ENCODE measurements at places on chromosomes 2 and 18. TPM values are rescaled to one million over a fixed set of nuclear protein-coding genes. Genes with fewer than 3 reads are reported as not detected.

Gene GPR55
- not detected for total RNA-seq

DNA sequence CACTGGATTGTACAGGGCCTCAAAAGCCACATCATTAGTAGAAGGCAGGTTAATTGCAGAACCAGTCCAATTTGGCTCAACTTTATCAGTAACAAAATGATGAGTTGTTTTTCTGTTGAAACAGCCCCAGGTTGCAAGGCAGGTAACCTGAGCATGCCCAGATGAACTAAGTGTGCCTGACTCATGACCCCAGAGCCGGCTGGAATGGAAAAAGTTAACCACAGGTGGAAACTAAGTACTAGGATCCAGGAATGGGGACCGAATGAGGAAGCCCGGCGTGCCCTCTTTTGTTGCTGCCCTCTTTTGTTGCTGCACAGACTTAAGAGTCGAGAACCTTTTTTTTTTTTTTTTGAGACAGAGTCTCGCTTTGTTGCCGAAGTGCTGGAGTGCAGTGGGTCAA, 79.5 kb upstream of the YWHAQ start:
- DNase-seq, result no peak

Gene NPPC
- not detected for total RNA-seq

DNA sequence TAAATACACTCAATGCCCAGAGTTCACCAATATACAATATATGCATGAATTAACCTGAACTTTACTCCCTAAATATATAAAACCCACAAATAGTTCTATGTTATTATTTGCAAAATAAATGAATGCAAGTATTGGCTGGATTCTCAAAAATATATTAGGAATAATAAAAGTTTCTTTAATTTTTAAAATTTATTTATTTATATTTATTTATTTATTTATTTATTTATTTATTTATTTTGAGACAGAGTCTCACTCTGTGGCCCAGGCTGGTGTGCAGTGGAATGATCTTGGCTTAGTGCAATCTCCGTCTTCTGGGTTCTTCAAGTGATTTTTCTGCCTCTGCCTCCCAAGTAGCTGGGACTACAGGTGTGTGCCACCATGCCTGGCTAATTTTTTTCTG, 88.7 kb upstream of the TMEFF2 start:
- no peak for DNase-seq

DNA sequence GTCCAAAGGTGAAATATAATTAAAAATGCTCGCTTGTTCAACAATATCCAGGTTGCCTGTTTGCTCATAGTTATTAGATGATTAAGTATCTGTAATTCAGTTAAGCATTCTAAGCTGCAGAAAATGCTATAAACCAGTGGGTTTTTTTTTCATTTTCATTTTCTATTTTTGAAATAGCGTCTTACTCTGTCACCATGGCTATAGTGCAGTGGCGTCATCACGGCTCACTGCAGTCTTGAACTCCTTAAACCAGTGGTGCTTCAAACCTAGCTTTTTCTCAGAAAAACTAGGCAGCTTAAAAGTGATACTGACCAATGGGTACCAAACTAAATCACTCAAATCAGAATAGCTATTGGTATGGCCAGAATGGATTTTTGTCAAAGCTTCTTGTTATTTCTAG, 925.2 kb downstream of the TSN start:
- DNase-seq, result no peak

DNA sequence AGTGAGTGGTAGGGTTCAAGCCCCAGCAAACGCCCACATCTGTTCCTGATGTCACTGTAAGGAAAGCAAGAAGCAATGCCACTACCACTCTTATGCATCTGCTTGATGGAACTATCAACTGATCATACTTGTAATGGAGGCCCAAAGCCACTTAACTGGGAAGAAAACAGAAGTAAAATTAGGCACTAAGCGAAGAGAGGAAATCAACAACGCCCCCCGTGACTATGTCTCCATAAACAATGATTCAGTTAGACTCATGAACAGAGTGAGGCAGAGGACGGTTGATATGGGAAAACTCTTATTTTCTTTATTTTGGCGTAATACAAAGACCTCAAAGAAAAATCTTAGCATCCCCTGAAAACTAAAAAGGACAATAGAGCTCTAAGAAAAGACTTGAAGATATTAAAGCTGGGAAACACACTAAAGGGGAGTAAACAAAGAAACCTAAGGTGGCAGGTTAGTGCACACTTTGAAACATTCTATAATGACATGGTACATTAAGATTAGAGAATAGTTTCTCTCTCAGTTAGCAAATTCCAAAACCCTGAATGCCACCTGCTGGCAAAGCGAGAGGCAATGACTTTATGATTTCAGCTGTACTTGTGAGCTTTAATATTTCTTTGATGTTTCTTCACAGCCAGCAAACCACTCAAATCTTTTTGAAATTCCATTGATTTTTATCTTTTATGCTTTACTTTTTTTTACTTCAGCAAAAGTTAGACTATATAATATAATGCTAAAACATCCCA, 86.5 kb downstream of the LRP2 start:
- DNase-seq, result no peak

Gene MYO5B
- 6.3 TPM for total RNA-seq

DNA sequence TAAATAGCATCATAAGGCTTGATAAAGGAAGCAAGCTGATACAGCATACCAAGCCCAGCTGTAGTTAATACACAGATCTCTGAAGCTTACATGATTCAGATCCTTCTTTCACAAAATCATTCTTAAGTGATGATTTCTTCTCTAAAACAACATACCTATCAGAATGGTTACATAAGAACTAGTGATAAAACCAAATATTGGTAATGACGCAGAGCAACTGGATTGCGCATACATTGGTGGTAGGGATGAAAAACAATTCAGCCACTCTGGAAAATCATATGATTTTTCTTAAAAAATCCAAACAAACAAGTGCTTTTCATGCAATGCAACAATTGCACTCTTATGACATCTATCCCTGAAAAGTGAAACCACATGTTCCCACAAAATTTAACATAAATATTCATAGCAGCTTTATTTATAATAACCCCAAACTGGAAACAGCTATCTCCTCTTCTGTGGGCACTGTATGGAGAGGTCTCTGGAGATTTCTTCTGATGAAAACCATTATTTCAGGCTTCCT, 153.6 kb upstream of the DSEL start:
- DNase-seq, result peak; percentile 58

GRCh38 chr2:74740395-74740740, 86.3 kb downstream of the SEMA4F start:
- DNase-seq, result no peak

GRCh38 chr2:98039085-98039756, 43.5 kb upstream of the TMEM131 start:
- no peak for DNase-seq

Gene IDH1
- total RNA-seq, result 73.2 TPM

Gene PIEZO2
- total RNA-seq, result 3.3 TPM

DNA sequence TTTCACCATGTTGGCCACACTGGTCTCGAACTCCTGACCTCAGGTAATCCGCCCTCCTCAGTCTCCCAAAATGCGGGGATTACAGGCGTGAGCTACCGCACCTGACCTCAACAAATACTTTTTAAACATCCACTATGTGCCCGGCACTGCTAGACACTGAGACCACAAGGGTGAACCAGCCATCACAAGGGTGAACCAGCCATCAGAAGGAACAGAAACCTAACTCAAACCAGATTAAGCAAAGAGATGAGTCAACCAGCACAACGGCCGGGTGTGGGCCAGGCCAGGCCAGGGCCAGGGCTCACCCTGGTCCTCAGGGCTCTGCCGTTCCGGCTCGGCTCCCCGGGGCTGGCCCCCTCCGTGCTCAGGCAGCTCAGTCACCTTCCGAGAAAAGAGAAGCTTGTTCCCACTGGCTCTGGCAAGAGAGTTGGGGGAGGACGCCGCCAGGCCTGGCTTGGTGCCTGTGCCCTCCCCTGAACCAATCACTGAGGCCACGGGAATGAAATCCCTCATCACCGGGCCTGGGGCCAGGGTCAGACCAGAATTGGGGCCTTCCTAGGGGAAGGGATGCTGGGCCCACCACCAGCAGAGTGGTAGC, 4.4 kb downstream of the TEX44 start:
- no peak for DNase-seq

DNA sequence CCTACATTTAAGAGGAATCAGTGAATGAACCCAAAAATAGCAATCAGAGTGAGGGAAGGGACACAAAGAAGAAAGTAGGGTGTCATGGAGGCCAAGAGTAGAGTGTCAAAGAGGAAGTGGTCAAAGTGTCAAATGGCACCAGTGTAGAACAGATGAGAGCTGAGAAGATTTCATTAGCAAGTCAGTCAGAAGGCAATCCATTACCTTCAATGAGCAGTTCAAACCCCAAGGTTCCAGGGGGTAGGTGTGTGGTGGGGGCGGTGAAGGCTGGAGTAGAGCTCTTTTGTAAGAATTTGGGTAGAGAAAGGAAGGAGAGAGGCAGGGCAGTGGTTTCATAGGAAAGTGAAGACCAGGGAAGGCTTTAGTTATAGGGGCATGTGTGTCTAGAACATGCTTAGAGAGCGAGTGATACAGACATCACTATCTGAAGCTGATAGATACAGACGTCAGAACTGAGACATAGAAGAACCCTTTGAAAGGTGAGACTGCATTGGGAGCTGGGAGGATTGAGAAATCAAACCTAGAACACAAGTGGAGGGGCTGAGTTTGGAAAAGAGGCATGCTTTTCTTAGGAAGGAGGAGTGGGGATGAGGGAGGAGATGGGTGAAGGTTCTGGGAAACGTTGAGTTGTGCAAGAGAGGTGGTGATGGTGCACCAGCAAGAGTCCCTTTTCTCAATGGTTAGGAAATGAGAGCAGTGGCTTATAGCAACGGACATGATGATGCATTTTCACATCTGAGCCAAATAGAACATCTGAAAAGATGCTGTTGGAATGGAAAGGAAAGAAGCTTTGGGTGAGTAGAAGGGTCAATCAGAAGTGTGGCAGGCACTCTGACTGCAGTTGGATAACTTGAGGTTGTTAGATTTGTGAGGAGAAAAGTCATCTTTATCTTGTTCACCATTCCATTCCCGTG, 48.9 kb upstream of the IL1RL1 start:
- DNase-seq, result no peak

DNA sequence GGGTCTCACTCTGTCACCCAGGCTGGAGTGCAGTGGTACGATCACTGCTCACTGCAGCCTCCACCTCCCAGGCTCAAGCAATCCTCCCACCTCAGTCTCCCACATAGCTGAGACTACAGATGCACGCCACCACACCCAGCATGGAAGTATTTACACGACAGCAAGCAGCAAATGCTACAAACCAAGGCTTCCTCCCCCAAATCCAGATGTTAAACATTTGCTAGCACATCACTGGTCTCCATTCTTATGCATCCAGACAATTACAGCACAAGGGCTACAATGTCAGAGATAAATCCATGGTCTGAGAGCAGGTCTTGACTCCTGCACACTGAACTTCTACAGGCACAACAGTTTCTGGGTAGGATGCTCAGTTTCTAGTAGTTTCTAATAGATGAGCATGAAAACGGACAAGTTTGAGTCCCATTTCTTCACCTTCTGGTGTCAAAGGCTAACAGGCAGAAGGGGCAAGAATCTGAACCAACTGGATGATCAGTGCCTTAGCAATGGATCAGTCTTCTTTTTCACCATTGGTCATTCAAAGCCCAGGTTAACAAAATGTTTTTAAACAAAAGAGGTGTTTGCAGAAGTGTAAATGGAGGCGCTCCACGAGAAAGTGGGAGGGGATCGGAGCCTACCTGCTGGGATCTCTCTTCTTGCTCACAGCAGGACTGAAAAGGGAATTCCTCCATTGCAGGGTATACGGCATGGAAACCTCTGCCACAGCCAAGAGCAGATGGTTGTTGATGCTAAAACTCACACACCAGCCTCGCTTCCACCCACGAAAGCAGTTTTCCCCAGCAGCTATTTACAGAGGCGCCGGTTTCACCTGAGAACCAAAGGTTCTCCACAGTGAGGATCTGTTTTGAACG, 135.0 kb upstream of the ARL4C start:
- DNase-seq, result no peak

DNA sequence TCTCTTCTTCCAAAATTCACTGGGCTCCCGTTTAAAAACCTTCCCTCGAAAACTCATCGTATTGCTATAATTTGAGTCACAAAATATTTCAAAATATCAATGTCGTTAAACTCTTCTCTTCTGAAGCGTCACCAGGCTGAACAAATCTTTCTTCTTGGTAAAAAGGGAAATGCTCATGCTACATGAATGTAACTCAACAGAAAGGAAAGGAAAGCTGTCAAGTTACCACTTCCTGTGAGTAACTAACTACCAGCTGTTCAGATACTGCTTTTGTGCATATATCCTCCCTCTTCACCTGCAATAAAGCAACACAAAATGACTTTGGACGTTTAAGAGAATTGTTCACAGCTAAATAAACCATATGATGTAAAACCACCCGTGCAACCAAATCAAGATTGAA, 95.4 kb downstream of the DOCK10 start:
- DNase-seq, result peak; percentile 91

DNA sequence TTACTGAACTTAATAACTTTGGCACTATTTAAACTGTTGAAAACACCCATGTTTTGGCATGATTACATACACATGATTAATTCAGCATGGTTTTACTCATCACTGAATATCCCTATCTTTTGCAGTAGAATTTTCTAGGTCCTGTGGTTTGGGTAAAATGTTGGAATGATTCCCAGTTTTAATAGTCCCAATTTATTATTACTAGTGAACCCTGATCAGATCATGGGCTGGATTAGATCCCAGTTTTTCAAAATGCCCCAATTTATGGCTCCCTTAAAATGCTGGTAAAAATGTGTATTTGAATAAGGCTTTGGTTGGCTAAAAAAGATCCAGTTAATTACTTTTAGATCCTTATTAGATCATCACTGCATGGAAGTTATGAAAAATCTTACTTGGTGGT, 273.6 kb upstream of the NRP2 start:
- peak; percentile 15 for DNase-seq

Gene TNS1
- total RNA-seq, result 47.8 TPM

DNA sequence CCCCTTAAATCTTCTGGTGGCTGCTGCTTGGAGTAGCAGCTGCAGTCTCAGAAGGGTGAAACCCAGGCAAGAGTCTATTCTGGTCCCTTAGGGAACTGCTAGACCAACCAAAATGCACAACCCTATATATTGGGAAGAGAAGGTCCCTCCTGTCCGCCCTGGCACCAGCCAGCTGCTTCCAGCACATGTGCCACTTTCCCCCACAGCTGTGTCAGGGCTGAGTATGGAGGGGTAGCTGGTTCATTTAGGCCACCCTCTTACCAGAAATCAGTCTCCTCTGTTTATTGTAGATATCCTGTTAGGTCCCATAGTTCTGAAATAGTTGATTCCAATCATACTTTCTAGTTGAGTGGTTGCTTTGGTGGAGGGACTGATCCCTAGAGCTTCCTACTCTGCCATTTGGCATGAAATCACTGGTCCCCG, 68.9 kb downstream of the BIRC6 start:
- DNase-seq, result peak; percentile 84

DNA sequence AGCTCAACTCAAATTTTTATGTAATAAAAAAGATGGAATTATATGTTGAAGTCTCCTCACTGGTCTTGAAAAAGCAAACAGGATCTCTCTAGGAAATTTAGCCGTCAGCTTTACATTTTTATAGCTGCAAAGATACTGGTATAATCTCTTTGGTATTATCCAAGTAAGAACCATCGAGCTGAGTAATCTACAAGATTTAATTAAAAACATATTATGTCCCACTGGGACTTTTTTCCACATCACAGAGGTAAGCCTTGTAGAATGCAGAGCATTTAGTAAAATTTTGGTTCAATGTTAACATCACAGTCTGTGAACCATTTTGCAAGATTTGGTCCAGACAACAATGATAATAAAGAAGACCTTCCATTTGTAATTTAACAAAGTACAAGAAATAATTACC, 162.6 kb upstream of the SLC39A10 start:
- DNase-seq, result no peak

GRCh38 chr2:190216829-190217228, 102.8 kb downstream of the HIBCH start:
- DNase-seq, result no peak

Gene EGR4
- not detected for total RNA-seq

Gene EML4
- 48.9 TPM for total RNA-seq

Gene CRYGD
- total RNA-seq, result not detected

Gene DSG2
- under 0.01 TPM for total RNA-seq

Gene HDHD2
- 23.3 TPM for total RNA-seq

Measured in LHCN-M2 (cell line).